ENCODE measurements at places on chromosomes 2 and 18. TPM values are rescaled to one million over a fixed set of nuclear protein-coding genes. Genes with fewer than 3 reads are reported as not detected.

Gene REG3G
- not detected for total RNA-seq

GRCh38 chr2:54065411-54065810 lies 50.0 kb upstream of the ACYP2 start:
- peaks cover 31% of the 10 kb centered on the region for H3K4me1 ChIP-seq
- no peaks in the 10 kb centered on the region for H3K36me3 ChIP-seq
- no peak overlapping the region for H3K4me3 ChIP-seq
- H3K27ac ChIP-seq, result peak overlapping the region; percentile 83
- DNase-seq, result no peak
- H3K27me3 ChIP-seq, result peaks cover 2% of the 10 kb centered on the region

- H3K36me3 ChIP-seq, result peaks cover 9% of the 10 kb centered on the region
- H3K27me3 ChIP-seq, result peaks cover 4% of the 10 kb centered on the region
- no peak for DNase-seq
- H3K4me3 ChIP-seq, result no peak overlapping the region
- H3K4me1 ChIP-seq, result peaks cover 5% of the 10 kb centered on the region
Measured at GRCh38 chr2:156009293-156009692, 323.2 kb downstream of the NR4A2 start.

GRCh38 chr2:187915810-187916209 lies 361.6 kb upstream of the TFPI start:
- no peaks in the 10 kb centered on the region for H3K36me3 ChIP-seq
- H3K4me1 ChIP-seq, result peaks cover 2% of the 10 kb centered on the region

Gene HRH4
- total RNA-seq, result not detected

DNA sequence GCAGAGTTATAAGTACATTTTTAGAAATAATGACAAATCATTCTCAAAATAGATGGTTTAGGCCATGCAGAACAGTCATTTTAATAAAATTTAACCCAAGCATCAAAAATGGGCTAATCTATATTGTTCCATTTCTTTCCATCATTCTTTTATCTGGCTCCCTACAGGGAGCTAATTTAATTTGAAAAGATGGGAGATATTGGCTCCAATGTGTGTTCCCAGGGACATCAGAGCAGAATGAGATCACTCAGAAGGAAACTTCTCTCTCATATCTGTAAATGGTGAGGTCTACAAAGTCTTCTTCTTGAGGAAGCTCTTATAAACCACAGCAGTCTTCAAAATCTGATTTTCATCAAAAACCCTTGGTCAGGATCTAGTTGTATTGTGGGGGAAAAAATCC lies 119.4 kb upstream of the RAB6C start:
- no peak overlapping the region for H3K4me3 ChIP-seq
- no peaks in the 10 kb centered on the region for H3K27me3 ChIP-seq
- DNase-seq, result no peak

- no peaks in the 10 kb centered on the region for H3K27me3 ChIP-seq
- no peak overlapping the region for H3K4me3 ChIP-seq
- DNase-seq, result no peak
Measured at GRCh38 chr2:219314804-219315468, 5.7 kb upstream of the PTPRN start.

DNA sequence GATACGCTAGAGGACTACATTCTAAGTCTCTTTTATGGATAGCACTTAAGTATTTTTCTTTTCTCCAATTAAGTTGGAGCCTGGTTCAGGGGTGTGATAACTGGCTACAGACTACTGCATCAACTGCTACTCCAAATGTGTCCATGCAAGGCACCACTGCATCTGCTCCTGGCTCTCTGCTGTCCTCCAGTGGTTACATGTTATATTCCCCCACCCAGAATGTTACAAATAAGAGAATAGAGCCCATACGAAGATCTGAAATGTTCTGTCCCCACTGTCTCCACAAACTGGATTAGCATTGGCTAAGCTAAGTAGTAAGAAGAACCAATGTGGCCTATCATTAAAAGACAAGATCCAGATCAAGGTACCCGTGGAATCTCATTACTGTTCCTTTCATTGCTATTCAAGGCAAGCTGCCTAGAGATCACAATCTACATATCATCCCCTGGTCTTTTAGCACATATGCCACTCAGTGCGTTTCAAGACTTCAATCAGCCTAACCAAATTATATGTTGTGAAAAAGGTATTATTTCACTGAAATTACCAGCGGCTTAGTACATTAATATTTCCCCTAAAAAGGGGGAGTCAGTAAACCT lies 308.3 kb upstream of the SLC8A1 start:
- H3K27ac ChIP-seq, result no peak overlapping the region
- no peaks in the 10 kb centered on the region for H3K4me1 ChIP-seq
- H3K36me3 ChIP-seq, result no peaks in the 10 kb centered on the region
- no peaks in the 10 kb centered on the region for H3K27me3 ChIP-seq

GRCh38 chr2:20771299-20771698 lies 51.6 kb downstream of the LDAH start:
- no peak overlapping the region for H3K4me3 ChIP-seq
- H3K4me1 ChIP-seq, result no peaks in the 10 kb centered on the region
- DNase-seq, result no peak
- peaks cover 3% of the 10 kb centered on the region for H3K27me3 ChIP-seq

Gene ERBB4
- 1.8 TPM for total RNA-seq

DNA sequence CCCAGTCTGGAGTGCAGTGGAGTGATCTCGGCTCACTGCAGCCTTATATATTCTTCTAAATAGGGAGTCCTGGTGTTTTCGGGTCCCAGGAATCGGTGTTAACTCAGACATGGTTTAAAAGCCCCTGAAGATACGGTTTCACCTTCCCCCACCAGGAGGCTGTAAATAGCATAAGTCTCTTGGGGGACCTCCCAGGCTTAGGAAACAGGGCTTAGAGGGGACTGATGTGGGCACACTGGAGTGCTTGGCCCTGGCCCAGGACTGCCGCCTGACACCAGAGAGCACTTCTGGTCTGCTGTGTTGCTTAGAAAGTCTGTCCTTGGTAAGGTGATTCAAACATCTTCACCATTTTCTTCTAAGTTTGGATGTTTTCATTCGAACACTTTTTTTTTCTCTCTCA lies 39.7 kb upstream of the MAP4K4 start:
- H3K4me3 ChIP-seq, result no peak overlapping the region
- H3K27ac ChIP-seq, result no peak overlapping the region
- H3K36me3 ChIP-seq, result no peaks in the 10 kb centered on the region
- DNase-seq, result no peak
- no peaks in the 10 kb centered on the region for H3K27me3 ChIP-seq

- no peaks in the 10 kb centered on the region for H3K36me3 ChIP-seq
- H3K4me1 ChIP-seq, result peaks cover 6% of the 10 kb centered on the region
- H3K27me3 ChIP-seq, result peaks cover 2% of the 10 kb centered on the region
- H3K27ac ChIP-seq, result no peak overlapping the region
- no peak for DNase-seq
Measured at GRCh38 chr18:8556424-8556823, 52.8 kb upstream of the RAB12 start.

Gene ARHGEF4
- total RNA-seq, result 6.1 TPM

DNA sequence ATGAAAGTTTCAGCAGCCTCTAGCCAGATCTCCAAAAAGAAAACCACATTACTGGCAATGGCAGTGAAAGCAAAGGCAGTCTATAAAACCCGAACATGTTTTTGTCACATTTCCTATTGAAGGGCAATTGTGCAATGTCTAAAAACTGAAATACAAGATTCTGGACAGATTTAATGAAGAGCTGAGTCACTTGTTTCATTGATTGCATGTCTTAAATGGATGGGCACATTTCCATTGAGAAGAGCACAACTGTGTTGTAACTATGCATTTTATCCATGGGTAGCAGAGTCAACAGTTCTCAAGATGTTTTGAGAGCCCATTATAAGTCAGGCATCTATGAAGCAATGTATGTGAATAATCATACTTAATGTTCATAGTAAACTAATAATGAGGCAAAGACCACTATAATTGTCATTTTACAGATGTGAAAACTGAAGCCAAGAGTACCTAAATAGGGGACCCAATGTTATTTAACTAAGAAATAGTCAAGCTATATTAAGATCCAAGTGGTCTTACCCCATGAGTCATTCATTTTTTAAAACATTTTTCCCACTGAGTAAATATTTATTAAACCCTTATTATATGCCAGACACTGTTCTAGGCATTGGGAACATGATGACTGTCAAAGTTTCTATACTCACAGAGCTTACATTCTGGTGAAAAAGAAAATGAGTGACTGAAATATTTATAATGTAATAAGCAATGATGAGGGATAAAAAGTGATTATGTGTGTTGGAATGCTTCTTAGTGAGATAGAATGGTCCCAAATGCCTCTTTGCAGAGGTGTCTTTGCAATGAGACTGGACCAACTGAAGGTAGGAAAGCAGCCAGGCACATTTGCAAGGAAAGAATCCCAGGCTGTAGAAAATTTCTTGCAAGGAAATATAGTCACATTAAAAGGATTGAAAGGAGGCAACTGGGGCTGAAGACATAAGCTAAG lies 818.9 kb upstream of the ACVR2A start:
- peaks cover 7% of the 10 kb centered on the region for H3K36me3 ChIP-seq
- DNase-seq, result no peak
- no peaks in the 10 kb centered on the region for H3K27me3 ChIP-seq
- no peak overlapping the region for H3K4me3 ChIP-seq
- H3K4me1 ChIP-seq, result peaks cover 4% of the 10 kb centered on the region

DNA sequence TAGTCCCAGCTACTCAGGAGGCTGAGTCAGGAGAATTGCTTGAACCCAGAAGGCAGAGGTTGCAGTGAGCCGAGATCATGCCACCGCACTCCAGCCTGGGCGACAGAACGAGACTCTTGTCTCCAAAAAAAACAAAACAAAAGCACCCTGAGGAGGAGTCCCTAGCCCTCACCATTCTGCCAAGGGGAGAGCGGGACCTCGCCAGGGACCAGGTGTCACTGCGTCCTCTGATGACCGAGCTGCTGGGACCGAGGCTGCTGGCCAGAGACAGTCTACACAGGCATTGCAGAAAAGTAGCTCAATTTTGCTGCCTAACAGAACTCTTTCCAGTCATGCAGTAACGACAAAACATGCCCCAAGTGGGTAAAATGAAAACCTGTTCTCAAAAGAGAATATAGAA lies 18.4 kb downstream of the NCK2 start:
- H3K36me3 ChIP-seq, result no peaks in the 10 kb centered on the region
- H3K4me3 ChIP-seq, result no peak overlapping the region
- peaks cover 10% of the 10 kb centered on the region for H3K4me1 ChIP-seq
- H3K27ac ChIP-seq, result no peak overlapping the region

Gene ZNF804A
- total RNA-seq, result 23.1 TPM

- no peak for DNase-seq
- no peak overlapping the region for H3K27ac ChIP-seq
- no peaks in the 10 kb centered on the region for H3K36me3 ChIP-seq
- no peaks in the 10 kb centered on the region for H3K4me1 ChIP-seq
Measured at GRCh38 chr2:14540015-14540414, 92.5 kb upstream of the LRATD1 start.

Gene GKN1
- not detected for total RNA-seq

DNA sequence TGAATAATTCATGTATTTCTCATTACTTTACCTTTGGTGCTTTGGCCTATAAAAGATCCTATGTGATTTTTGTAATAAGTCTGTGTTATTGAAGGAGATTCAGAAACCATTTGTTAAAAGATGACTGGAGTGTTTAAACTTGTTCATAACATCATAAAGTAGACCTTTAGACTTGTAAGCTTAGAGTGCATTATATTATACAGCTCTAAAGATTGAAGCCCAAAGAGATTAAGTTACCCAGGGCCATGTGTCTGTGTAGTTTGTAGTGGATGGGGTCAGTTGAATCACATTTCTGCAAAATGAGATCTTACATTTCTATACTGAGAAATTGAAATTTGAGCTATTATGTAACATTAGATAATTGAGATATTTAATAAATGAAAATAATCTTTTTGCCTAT lies 60.2 kb upstream of the STON1 start:
- DNase-seq, result no peak
- no peaks in the 10 kb centered on the region for H3K27me3 ChIP-seq
- no peak overlapping the region for H3K27ac ChIP-seq
- no peak overlapping the region for H3K4me3 ChIP-seq
- H3K36me3 ChIP-seq, result peaks cover 10% of the 10 kb centered on the region

Gene PLA2R1
- total RNA-seq, result 0.34 TPM

DNA sequence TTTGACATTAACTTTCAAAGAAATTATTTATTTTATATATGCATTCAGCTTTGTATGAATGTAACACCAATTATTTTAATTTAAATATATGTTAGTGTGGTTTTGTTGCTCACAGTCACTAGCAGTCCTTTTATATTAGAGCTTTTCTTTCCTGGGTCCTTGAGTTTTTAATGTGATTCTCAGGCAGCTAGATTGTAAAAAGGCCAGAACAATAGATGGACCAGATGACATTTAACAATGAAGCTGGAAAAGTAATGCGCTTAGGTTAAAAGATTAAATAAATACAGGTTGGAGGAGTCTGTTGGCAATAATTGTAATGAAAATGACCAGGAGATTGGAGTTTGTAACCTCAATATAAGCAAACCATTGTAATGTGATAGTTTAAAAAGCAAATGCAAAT lies 171.1 kb downstream of the FTCDNL1 start:
- no peak for DNase-seq
- no peak overlapping the region for H3K4me3 ChIP-seq

GRCh38 chr2:101082998-101083397 lies 68.2 kb downstream of the TBC1D8 start:
- no peak overlapping the region for H3K27ac ChIP-seq
- no peak for DNase-seq
- no peaks in the 10 kb centered on the region for H3K27me3 ChIP-seq
- H3K4me3 ChIP-seq, result no peak overlapping the region
- peaks cover 4% of the 10 kb centered on the region for H3K4me1 ChIP-seq

DNA sequence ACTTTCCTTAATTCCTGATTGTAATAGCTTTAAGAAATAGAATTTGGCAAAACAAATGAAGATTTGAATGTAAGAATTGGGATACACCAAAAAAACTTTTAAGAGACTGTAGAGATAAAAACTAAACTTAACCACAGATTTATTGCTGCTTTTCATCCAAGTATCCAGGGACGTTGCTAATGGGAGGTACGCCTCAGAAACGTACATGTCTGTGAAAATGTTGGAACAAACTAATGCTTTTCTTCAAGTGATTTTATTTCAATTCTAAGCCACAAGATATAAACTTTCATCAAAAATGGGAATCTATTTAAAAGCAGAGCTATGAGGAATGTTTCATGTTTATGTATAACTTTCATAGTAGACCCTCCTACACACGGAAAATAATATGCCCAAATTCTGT lies 66.3 kb downstream of the ARHGAP15 start:
- no peak overlapping the region for H3K4me3 ChIP-seq
- no peaks in the 10 kb centered on the region for H3K27me3 ChIP-seq
- H3K4me1 ChIP-seq, result no peaks in the 10 kb centered on the region
- DNase-seq, result no peak
- no peak overlapping the region for H3K27ac ChIP-seq
